ENCODE measurements at places on chromosomes 2 and 18. TPM values are rescaled to one million over a fixed set of nuclear protein-coding genes. Genes with fewer than 3 reads are reported as not detected.

DNA sequence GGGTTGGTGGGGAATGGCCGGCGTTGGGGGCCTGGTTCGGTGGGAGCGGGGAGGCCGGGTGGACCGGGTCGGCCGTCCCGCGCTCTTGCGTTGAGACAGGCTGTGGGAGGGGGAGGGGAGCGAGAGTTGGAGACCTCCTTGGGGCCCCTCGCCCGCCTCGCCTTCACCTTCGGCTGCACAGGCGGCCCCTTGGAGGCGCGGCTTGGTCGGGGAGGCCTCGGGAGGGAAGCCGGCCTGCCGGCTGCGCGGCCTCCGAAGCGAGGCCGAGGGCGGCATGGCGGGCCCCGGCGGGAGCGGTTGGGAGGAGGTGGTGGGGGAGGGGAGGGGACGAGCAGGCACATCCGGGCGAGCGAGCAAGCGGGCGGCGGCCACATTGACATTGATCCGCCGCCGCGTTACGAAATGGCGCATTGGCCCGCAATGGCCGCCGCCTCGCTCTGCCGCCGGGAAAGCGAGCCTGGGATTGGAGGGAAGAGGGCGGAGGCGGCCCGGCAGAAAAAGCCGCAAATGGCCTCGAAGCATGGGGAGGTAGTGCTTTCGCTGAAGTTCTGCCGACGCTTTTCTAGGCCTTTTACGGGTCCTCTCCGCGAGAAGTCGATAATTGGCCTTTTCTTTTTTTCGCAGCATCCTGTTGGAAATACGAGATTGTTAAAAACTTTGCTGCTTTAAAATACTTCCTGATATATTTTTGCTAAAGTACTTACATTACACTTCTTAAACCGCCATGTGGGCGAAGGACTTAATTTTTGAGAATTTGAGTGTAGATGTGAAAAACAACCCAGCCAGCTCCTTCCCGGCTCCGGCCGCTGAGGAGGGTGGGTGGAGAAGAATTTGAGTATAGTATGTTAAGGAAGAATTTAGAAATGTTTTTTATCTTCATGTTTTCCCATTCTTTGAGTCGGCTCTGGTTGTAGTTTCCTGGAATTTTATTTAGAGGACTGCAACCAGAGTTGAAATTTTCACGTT, 580 bp downstream of the HNRNPA3 start:
- DNase-seq = peak; percentile 88

DNAH6 gene
- total RNA-seq = 0.09 TPM

DNA sequence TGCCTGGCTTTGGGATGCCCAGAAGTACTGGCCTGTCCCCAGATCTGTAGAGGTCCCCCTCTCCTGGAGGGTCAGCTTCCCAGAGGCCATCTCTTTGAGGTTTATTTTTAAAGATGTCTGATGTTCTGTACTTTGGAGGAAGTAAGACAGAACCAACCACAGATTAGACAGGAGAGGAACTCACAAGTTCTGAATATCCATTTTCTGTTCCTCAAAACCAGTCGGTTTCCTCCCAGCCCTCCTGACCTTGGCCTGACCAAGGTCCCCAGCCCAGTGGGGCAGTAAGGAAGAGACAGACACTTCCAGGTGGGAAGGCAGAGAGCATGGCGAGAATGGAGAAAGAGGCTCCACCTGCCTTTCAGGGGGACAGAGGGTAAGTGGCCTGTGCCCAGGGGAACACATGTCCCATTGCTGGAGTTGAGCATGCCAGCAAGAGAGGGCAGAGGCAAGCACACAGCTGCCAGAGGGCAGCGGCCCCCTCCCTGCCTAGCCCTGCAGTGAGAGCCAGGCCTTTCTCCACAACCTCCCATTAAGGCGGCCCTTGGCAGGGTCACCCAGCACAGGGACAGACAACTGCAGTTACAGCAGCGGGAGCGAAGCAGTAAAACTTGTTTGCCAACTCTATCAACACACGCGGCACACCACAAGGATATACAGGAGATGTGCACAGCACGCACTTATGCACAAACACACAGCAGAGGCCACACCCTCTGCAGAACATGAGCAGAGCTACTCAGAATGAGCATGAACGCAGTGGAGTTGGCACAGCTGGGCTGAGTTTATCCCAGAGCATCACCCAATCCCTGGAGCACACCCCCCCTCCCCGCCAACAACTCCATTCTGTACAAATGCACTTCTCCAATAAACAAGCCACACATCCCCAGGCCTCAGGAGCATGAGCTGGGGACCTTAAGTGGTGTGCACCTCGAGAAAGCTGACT, 18.5 kb upstream of the SEMA4C start:
- no peak for DNase-seq

DNA sequence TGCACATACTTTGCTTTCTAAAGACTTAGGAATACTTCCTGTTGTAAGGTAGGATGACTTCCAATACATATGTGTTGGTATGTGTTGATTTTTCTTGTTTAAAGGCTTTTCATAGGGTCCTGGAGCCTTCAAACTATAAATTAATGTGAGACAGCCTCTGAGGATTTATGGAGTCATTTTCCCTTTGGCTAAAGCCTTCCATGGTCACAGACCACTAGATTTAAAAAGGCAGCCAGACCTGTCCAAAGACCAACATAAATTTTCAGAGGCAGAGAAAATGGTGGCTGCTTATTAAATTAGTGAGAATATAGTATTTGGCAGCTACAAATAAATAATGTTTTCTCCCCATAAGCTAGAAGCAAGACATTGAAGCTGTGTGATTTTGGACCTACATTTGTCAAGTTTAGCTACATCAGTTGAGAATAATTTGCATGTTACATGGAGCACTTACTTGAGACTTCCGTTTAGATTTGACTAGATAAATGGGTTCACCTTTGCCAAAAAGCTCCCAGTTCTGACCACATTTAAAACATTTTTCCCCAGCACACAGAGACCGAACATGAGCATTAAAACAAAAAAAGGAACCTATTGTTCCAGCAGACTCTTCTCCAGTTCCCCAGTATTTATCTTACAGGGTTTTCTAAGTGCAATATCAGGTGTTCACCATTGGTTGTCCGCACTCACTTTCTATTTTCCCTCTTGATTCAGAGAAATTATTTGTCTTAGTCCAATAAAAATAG, 402.9 kb downstream of the PARD3B start:
- DNase-seq = no peak

DNA sequence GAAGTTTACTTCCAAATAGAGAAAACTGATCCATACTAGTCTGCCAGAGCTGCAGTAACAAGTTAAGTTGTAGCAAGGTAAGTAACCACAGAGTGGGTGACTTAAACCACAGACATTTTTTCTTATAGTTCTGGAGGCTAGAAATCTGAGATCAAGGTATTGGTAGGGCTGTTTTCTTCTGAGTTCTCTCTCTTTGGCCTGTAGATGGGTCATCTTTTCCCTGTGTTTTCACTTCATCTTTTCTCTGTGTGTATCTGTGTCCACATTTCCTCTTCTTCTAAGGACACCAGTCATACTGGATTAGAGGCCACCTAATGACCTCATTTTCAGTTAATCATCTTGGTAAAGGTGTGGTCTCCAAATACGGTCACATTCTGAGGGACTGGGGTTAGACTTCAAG, 142.9 kb upstream of the MEX3C start:
- DNase-seq = no peak

DNA sequence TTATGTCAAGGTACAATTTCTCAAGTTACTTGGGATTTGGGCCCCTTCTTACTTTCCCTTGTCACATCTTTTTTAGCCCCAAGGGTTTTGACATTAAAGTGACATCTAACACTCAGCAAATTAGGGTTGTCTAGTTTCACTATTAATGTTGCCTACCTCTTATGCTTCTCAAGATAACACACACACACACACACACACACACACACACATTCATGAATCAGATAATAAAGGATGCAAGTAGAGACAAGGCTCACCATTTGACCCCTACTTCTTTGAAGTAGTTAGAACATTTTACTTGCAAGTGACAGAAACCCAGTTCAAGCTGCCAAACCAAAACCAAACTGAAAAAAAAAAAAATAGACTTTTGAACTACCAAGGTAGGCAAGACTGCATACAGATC, 138.8 kb downstream of the TRIB2 start:
- DNase-seq = no peak

DPP4 gene
- total RNA-seq = 67.0 TPM

- DNase-seq = no peak
Measured at GRCh38 chr18:31965316-31965970, 22.5 kb upstream of the TRAPPC8 start.

DNA sequence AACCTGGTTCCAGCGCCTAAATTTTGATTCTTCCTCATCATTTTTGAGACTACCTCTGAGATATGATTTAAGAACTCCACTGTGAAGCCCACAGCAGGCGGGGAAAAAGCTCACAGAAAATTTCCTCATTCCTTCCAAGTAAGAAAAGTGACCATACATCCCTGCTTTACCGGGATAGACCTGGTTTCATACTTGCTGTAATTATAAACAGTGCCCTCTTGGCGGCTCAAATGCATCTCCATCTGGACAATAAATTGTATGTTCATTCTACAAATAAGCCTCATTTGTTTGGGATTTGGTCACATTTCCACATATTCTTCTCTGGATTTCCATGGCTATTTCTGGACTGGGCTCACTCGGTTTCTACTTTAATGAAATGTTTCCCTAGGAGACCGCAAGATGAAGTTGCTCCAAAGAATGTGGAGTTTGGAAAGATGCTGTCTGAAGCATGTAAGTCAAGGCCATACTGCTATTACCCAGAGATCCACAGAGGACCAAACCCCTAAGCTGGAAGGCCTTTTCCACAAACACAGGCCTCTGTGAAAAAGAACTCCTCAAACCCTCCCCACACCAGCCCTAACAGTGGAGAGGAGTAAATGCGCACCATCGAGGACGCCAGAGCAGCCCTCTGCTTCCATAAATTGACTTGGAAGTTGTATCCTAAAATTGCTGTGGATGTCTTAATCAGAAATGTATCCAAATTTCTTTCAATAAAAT, 13.9 kb downstream of the STAT1 start:
- no peak for DNase-seq

GRCh38 chr2:176575237-176575744, 306.0 kb downstream of the MTX2 start:
- no peak for DNase-seq

- no peak for DNase-seq
Measured at GRCh38 chr2:1593371-1594122, 150.8 kb downstream of the PXDN start.

GRCh38 chr2:10144771-10145518, 22.4 kb downstream of the RRM2 start:
- no peak for DNase-seq

- DNase-seq = no peak
Measured at GRCh38 chr2:58557176-58557575, 316.1 kb upstream of the FANCL start.

DNA sequence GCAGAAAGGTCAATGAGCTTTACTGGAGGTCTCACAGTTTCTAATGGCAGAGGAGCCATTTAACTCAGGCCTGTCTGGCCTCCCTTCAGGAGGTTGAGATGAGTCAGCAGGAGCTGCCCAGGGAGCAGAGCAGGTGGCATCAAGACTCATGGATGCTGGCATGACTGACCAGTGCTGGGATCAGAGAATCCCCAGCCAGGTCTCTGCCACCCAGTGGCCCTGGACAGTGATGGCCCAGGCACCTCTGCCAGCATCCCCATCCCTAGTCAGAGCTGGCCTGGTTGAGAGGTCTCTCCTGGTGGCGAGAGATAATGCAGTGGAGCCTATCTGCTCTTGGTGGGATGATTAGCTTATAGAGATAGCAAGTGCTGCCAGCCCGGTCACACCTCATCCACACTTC, 43.1 kb downstream of the GYPC start:
- DNase-seq = no peak

TRPM8 gene
- not detected for total RNA-seq

PRSS56 gene
- total RNA-seq = not detected

DNA sequence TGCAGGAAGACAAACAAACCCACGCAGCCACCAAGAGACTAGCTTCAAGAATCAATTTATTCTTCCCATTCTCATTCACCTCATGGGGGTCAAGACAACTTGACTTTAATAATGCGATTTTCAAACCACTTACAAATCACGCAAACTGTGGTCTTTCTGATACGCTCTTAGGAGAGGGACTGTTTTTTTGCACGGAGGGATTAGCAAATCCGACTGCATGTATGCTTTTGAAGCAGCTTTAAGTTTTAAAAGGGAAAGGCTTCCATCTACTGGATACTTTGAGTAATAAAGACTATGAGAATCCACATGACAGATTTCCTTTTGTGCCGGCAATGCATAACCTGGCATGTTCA, 322.9 kb upstream of the KCNJ3 start:
- DNase-seq = no peak

DNA sequence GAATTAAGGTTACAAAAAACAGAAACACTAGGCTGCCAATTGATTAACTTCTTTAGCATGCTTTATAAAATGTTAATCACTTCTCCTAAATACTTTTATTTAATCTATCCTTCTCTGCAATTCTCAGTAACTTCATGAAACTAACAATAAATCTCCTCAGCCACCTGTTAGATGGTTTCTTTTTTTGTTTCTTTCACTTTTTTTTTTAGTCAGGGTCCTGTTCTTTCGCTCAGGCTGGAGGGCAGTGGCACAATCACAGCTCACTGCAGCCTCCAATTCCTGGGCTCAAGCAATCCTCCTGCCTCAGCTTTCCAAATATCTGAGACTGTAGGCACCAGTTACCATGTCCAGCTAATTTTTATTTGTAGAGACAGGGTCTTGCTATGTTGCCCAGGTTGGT, 213.4 kb upstream of the STK17B start:
- no peak for DNase-seq

DNA sequence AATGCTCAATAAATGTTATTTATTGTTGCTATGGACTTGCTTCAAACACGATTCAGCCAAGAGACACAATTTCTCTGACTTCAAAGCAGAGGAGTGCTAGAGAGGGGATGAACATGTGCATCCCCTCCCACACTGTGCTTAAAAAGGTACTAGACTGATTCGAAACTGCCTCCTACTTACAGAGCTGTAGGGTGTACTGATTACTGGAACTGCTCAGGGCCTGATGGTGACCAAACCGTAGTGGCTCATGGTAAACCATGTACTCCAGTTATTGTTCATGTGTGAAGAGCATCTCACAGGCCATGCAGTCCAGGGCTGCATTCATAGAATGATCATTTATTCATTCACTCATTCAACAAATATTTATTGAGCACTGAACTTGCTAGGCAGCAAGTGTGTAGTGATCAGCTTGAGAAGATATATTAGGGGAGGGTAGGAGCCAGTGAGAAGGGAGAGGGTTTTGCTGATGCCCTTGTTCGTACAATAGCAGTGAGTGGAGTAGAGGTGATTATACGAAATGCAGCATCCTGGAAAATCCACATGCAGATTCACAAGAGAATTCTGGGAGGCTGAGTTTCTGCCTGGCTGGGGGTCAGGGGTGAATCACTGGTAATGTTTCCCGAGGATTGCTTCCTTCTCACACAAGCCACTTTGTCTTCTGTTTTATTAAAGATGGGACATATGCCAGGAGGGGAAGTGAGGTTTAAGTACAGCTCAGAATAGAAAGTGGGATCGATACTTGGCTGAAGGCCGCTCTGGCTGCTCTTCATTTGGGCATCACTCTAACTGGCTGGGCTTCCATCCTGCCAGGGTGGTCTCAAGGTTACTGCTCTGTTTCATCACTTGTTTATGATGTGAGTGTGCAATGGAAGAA, 245.4 kb downstream of the RAD51AP2 start:
- DNase-seq = no peak

GRCh38 chr2:159130302-159130701, 156.2 kb downstream of the WDSUB1 start:
- no peak for DNase-seq

Data from activated T-helper 2 cell treated with anti-CD3 and anti-CD28 coated beads, Interferon-gamma antibody, Interleukin-2, Interleukin-4, amounts not matched to agents 10 μg/mL and 5 μg/mL and 100 μg/mL, durations not matched to agents 14 hours and 24 hours and 36 hours (primary cell).